Posterior cingulate gyrus (tissue), 11 donors: ENCODE measurements at places on chromosomes 13 and 19.
A peak's percentile ranks its signal among the peaks of the same experiment; 100 is the strongest.

DNA sequence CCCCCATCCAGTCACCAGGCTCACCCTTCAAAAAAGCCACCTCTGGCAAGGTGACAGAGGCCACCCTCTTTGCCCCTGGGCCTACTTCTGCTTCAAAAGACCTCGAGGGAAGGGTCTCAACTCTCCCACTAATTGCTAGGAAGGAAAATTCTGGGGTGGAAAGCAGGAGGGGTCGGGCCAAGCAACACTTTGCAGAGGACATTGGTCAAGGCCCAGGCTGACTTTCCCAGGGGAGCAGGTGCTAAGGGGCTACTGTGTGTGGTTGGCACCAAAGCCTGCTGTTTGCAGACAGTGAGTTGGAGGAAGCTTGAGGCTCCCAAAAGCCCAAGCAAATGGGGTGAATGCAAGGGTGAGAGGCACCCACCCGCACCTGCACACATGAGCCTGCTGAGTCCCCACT lies 28.6 kb upstream of the VSTM2B start:
- no peak for DNase-seq

DNA sequence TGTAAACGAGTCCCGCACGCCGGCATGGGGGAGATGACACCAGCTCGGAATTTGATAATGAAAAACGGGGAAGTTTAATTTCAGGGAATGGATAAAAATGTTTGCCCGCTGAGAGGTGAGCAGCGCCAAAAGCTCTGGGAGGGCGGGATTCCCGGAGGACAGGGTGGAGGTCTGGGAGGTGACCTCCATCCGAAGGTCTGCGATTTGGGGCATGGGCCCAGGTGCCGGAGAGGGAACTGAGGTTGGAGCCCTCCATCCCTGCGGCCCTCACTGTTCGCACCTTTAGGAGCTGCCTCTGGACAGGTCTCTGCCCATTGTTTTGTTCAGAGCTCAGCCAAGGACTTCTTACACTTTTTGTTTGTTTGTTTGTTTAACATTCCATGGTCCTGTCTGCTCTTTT lies 129.8 kb downstream of the URI1 start:
- DNase-seq = no peak

- peak; percentile 54 for DNase-seq
These were observed 3.7 kb upstream of the SIN3B start for GRCh38 chr19:16825312-16826052.

DNA sequence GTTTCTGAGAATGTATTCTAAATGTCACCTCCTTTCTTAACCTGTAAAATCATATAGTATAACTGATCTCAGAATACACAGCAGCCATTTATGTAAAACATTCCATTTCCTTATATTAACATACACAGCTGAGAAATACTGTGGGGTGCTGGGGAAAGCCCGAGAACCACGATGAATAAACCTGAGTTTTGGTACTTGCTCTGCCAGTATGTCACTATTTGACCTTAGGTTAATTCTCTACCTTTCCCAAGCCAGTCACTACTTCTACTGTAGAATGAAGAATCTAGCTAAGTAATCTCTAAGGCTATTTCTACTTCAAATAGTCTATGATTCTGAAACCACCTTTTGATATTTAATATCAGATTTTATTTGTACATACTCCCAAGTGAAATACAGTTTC lies 173.7 kb downstream of the TBC1D4 start:
- no peak for DNase-seq

- DNase-seq = no peak
These were observed 15.3 kb downstream of the ZAR1L start for GRCh38 chr13:32299893-32300292.

DNA sequence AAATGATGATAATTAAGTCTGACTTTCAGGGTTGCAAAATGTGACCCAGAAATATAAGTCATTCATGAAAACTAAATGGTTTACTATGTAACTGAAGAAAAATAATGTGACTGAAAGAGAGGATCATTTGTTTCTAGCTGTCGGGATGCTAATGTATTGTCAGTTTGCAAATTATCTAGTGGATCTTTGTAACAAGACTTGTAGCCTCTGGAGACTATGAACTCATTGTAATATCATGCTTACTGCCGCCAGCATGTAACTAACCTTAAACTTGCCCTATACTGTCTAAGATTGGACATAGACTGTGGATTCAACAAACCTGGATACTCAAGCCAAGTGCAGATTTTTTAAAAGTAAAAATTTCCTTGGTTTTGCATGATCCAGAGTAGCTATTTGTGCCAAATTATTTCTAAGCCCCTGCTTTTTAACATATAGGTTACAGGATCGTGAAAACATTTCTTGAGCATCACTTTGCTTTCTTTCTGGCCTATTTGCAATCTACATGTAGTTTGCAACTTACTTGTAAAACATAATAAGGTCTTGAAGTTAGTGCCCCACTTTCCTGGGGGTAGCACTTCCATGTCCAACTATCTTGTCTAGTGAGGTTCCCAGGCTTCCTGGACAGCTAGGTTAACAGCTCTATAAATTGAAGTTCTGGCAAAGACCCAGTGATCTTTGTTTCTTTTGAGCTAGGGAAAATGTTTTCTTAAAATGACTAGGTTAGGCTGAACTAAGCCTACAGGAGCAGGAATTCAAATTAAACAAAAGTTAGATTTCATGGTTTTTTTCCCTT lies 3.3 kb upstream of the POSTN start:
- DNase-seq = no peak

GRCh38 chr19:17681505-17682125 lies 6.5 kb downstream of the UNC13A start:
- no peak for DNase-seq

DNA sequence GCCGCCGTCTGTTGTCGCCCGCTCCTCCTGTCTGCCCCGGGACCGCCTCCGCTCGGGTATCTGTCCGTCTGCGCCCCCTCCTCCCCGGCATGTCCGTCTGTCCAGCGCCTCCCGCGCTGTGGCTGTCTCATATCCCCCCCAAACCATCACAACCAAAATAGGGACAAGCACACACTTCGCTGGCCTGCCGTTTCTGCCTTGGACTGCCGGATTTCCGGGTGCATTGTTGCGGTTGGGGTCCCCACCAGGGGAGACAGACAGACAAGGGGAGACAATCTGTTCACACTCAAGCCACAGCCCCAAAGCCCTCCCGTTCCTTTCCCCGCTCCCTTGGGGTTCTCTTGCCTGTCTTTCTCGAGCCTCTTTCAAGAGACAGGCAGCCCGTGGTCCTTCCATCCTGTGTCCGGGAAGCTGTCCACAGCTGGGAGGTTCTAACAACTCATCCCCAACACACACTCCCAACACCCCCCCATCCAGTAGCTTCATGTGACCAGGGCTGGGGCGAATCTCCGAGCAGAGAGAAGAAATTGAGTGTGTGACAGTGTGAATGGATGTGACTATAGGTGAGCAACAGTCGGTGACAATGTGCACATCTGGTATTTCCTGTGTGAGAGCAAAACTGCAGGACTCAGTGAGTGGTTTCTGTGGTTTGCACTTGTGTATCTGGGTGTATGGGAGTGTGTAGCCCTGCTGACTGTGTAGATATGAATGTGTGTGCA lies 16.5 kb upstream of the FOSB start:
- DNase-seq = no peak

GRCh38 chr13:44373601-44374347 lies at the start of gene SERP2:
SERP2 (plus strand) TSS chr13:44373824; CDS start chr13:44374026, 202 bp downstream.
- DNase-seq = peak; percentile 91

- DNase-seq = no peak
These were observed 13.2 kb upstream of the SPART start for GRCh38 chr13:36359301-36359950.

- no peak for DNase-seq
These were observed 22.8 kb downstream of the HTR2A start for GRCh38 chr13:46874006-46874405.

- no peak for DNase-seq
These were observed 410.1 kb upstream of the HTR2A start for GRCh38 chr13:47306991-47307390.

DNA sequence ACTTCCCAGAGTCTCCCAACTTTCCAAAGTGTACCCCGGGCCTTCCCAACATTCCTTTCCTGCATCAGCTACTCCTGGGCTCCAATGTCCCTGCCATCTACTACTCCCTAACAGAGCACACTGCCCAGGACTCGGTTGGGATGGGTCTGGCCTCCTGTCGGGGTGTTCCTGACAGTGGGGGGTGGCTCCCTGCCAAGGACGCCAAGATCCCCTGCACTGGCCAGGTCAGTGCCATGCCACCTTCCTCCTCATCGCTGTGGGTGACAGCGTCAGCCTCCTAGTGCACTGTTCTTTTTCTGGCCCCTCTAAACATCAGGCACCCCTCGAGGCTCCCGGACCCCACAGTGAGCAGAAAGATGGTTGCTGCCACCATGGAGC lies 13.8 kb downstream of the EPS15L1 start:
- DNase-seq = no peak

DNA sequence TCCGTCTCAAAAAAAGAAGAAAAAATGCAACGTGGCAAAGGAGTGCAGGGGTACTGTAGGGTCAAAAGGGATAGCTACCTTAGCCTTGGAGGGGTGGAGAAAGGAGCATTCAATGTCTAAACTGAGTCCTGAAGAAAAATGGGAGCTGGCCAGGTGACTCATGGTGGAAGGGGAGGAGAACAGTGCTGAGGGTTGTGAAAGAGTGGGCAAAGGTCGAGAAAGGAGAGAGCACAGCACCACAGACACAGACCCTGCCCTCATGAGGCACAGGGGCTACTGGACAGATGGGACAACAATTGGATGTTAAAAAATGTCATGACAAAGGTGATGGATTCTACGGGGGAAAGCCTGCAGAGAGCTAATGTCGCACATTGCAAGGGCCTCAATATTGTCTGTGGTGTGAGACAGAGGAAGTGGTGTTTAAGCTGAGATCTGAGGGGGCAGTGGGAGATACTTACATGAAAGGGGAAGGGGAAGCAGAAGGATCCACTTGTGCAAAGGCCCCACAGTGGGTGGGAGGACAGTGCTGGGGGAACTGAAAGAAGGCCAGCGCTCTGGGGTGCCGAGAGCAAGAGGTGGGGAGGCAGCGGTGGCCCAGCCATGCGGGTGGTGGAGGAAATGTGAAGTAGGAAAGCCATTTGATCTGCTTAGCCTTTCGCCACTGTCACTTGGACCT lies 42.9 kb upstream of the URAD start:
- peak; percentile 85 for DNase-seq

GRCh38 chr19:45118106-45118505 lies 25.1 kb downstream of the PPP1R37 start:
- DNase-seq = no peak

- DNase-seq = no peak
These were observed 23.0 kb upstream of the CYSLTR2 start for GRCh38 chr13:48630773-48631172.

DNA sequence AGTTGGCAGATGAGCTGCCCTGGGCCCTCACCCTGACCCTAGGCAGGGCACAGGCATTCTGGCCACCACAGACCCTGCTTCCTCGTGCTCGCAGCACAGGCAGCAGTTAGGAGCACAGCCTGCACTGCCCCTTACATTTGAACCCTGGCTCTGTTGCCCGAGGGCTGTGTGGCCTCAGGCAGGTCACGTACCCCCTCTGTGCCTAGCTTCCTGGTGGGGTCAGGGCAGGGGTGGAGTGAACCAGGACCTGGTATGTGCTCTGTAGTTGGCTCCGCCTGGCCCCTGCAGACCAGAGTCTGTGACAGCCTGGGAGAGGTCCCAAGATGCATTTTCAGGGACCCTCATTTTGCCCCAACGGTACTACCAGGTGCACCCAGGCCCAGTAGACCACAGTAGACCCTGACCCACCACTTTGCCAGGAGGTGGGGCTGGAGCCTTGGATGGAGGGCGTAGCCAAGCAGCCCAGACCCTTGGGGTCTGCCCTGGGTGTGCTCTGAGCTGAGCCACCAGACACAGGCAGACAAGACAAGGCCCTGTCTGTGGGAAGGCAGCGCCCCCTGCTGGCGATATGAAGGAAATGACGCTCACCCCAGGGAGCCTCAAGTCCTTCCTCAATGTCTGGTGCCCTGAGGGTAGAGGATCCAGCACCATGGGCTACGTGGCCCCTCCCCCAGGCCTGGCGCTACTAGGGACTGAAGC lies 9.1 kb downstream of the LYL1 start:
- peak; percentile 95 for DNase-seq

DNA sequence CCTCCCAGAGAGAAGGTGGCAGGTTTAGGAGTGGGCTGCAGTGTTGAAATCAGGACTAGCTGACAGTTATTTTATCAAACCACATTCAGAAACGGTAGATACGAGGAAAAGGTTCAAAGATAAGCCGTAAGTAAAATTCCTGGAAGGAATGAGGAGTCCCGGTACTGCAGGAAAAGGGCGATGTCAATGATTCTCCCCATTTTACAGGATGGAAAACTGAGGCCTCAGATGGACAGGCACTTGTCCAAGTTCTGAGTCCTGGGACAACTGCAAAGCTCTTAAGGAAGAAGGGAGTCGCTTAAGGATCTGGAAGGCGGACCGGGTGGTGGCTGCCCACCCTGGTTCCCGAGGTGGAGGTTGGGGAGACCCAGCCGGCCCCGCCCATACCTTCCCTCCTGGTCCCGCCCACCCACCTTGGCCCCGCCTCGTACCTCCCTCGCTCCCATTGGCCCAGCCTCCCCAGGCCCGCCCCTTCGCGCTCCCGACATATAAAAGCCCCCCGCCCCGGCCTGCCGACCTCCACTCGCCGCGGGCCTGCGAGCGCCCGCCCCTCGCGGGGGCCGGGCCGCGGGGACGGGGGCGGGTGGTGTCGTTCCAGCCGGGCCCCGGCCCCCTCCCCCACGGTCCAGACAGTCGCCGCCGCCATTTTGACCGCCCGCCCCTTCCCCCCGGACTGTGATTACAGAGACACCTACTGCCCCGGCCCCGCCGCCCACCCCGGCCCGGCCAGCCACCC lies 603 bp downstream of the RFX1 start:
- DNase-seq = peak; percentile 69

GRCh38 chr13:46329624-46330023 lies 57.4 kb downstream of the RUBCNL start:
- DNase-seq = no peak

DNA sequence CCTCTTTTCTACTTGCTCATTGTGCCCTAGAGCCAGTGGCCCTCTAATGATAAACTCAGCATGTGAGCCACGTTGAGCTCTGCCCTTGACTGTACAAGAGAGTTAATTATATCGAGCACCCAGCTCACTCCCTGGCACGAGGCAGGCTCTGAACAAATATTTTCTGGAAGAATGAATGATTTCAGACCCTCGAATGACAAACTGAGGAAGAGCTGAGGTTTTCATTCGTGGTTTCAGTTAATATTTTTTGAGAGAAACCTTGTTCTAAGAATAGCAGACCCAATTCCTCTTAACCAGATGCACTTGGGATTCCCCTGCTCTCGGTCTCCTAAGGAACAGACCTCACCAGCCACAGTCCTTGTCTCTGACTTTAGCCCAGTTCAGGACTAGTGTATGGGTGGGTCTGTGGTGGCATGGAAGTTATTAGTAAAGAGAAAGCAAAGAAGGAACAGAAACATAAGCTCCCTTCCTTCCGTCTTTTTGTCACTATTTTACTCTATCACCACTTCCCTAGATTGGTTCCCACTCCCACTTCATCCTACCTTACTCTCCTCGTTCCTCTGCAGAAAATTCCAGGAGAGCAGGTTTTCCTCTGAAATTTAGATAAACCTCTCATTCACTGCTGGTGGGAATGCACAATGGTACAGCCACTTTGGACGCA lies 22.1 kb upstream of the WDFY2 start:
- no peak for DNase-seq

GRCh38 chr13:35832551-35832950 lies 298.6 kb downstream of the DCLK1 start:
- DNase-seq = no peak

- no peak for DNase-seq
These were observed 54.0 kb upstream of the CNMD start for GRCh38 chr13:52793515-52794061.

GRCh38 chr19:3243819-3244700 lies 19.6 kb downstream of the CELF5 start:
- no peak for DNase-seq

GRCh38 chr19:7762719-7763293 lies at the start of gene CLEC4M:
CLEC4M (plus strand) TSS chr19:7763243; CDS start chr19:7763267, 24 bp downstream.
- DNase-seq = no peak

- peak; percentile 41 for DNase-seq
These were observed 53.8 kb upstream of the RCBTB2 start for GRCh38 chr13:48586591-48587103.
